IPS-NIHi11 (cell line): ENCODE measurements at places on chromosomes 4 and X.

GRCh38 chrX:134631426-134632346 lies 26.6 kb downstream of the PLAC1 start:
- DNase-seq: no peak

DNA sequence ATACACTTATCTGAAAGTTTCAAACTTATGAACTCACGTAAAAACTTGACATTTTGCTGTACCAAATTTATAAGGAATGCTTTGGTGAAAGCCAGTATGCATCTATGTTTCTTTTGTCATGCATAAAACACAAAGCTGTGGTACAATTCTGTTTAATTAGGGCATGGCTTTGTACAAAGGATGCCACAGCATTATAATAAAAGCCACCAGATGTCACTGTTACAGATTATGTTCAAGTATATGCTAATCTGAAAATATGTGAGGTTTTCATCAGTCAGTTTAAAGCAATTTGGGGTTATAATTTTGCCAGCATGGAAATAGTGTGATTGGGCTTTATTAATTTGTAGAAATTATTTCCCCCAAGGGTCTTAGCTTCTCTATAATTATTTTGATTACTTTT lies 69.0 kb downstream of the ATOH1 start:
- peak; percentile 11 for DNase-seq

DNA sequence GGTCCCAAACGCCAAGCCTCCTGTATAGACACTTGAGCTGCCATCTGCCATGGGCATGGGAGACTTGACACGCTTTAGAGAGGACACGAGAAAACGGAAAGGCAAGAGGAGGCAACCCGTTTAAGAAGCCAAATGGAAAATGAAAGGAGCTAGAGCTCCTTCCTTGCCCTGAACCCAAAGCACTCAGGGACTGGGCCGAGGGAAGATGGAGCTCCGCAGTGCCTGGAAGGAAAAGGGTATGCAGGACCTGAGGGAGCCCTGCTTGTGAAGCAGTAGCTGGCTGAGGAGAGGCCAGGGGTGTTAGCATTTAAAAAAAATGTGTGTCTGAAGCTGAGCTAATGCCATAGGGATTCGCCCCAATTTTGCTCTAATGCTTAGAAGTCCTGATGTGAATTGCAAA lies 15.1 kb downstream of the MCF2 start:
- DNase-seq: no peak

- DNase-seq: no peak
Observed at GRCh38 chr4:26877961-26878360, 17.3 kb downstream of the STIM2 start.

- no peak for DNase-seq
Observed at GRCh38 chr4:87281603-87282002, 41.1 kb downstream of the HSD17B13 start.

GRCh38 chrX:142214081-142214480 lies 9.0 kb upstream of the MAGEC2 start:
- no peak for DNase-seq

DNA sequence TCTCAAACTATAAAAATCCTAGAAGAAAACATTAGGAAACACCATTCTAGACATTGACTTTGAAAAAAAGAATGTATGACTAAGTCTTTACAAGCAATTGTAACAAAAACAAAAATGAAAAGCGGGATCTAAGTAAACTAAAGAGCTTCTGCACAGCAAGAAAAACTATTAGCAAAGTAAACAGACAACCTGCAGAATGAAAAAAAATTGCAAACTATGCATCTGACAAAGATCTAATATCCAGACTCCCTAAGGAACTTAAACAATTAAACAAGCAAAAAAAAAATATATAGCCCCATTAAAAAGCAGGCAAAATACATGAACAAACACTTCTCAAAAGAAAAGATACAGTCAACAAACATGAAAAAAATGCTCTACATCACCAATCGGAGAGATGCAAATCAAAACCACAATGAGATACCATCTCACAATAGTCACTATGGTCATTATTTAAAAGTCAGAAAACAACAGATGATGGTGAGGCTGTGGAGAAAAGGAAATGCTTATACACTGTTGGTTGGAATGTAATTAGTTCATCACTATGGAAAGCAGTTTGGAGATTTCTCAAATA lies 168.1 kb downstream of the EPHA5 start:
- no peak for DNase-seq

GRCh38 chrX:21974011-21974385 lies 33.5 kb downstream of the SMS start:
- DNase-seq: no peak

GRCh38 chr4:24928708-24929107 lies 15.9 kb upstream of the CCDC149 start:
- no peak for DNase-seq

DNA sequence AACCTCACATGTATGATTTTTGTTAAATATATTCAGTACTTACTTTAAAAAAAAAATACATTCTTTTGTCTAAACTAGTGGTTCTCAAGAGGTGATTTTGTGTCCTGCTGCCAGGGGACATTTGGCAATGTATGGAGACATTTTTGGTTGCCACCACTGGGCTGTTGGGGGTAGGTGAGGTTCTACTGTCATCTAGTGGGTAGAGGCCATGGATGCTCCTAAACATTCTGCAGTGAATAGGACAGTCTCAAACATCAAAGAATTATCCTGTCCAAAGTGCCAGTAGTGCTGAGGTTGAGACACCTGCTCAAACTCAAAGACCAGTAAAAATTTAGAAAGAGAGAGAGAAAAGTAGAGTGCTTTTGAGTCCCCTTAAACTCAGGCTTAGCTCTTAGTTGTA lies 32.9 kb upstream of the PGM2 start:
- no peak for DNase-seq

GRCh38 chrX:120439921-120440320 lies 29.2 kb downstream of the LAMP2 start:
- no peak for DNase-seq

DNA sequence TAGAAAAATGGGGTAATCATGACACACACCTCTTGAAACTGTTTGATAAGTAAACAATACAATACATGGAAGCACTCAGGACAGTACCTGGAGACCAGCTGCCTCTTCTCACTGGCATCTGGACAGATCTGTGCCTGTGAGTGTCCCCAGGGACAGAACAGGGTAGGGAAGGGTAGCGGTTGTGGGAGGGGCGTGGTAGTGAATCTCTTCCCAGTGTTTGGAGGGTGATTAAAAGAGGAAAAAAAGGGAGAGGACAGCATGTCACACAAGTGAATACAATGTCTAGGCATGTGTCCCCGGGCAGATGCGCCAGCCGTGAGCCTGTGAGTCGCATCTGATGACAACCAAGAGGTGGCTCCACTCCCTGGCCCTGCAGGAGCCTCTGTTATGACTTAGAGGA lies 138.8 kb upstream of the MSX1 start:
- no peak for DNase-seq

DNA sequence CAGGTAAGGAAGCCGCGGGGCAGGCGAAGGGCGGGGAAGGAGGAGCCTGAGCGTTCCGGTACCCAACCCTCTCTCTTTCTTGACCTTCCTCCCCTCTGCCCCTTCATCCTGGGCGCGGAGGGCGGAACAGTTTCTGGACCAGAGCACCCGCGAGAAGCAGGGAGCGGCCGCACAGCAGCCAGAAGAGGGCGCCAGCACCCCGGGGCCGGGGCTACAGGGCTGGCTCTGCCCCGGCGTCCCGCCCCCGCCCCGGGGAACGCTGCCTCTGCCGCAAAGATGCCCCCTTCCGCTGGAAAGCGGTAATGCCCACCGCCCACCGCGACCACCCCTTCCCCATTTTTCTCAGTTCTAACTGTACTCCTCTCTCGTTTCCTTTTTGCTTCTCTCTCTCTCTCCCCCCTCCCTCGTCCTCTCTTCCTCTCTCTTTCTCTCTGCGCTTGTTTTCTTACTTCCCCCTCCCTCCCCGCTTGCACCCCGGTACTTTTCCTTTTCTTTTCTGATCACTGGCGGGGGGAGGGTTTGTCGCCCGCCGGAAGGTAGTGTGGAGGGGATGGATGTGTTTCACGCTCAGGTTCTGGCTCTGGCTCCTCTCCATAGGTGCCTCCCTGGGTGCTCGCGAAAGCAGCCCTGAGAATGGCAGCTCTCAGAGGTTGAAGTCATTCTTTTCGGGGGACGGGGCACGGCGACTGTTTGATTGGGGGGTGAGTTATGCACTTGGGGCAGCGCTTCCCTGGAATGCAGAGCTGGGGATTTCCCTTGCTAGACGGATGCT lies 13.1 kb upstream of the PRDM8 start:
- DNase-seq: peak; percentile 89

- DNase-seq: peak; percentile 26
Observed at GRCh38 chr4:25531272-25531671, 124.4 kb upstream of the SLC34A2 start.

DNA sequence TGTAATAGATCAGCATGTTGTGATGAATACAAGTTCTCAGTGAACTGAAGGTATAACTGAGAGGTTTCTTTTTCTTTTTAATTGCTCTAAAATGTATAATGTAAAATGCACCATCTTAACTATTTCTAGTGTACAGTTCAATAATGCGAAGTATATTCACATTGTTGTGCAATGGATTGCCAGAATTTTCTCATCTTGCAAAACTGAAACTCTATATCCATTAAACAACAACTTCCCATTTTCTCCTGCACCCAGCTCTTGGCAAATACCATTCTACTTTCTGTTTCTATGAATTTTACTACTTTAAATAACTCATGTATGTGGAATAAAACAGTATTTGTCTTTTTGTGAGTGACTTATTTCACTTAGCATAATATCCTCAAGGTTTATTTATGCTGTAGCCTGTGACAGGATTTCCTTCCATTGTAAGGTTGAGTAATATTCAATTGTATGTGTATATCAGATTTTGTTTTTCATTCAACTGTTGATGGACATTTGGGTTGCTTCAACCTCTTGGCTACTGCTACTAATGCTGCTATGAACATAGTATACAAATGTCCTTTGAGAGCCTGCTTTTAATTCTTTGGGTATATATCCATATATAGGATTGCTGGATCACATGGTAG lies 53.5 kb upstream of the NPFFR2 start:
- no peak for DNase-seq

DNA sequence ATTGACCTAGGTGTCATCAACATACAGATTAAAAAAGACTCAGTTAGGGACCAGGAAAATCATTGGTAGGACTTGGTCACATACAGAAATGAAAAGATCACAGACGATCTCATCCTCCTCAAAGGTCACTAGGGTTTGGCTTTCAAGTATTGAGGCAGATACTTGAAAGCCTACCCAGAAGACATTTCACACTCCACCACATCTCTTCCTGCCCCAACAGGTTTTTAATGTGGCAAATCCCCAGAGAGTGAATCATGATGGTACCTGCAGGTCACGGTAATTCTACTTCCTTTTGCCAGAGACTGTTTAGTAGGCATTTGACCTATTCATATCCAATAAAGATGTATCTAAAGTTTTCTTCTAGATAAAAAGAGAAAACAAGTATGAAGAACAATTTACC lies 44.1 kb downstream of the INPP4B start:
- no peak for DNase-seq

DNA sequence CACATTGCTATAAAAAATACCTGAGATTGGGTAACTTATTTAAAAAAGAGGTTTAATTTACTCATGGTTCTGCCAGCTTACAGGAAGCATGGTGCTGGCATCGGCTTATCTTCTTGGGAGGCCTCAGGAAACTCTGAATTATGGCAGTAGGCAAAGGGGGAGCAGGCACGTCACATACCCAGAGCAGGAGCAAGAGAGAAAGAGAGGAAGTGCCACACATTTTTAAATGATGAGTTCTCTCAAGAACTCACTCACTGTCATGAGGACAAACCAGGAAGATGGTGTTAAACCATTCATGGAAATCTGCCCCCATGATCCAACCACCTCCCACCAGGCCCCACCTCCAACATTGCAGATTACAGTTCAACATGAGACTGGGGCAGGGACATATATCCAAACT lies 10.0 kb upstream of the AFF1 start:
- no peak for DNase-seq

DNA sequence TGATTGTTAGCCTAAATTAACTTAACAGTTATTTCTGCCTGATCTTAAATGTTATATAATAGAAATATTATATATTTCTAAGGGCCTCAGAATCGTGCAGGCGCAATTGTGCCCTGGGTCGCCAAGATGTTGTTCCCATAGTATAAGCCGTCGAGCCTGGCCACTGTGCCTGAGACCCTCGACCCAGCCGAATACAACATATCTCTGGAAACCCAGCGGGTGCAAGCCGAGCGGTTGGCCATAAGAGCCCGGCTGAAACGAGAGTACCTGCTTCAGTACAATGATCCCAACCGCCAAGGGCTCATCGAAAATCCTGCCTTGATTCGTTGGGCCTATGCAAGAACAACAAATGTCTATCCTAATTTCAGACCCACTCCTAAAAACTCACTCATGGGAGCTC lies 549.8 kb downstream of the KCTD8 start:
- DNase-seq: no peak

- no peak for DNase-seq
Observed at GRCh38 chr4:7207628-7208231, 15.4 kb downstream of the SORCS2 start.

DNA sequence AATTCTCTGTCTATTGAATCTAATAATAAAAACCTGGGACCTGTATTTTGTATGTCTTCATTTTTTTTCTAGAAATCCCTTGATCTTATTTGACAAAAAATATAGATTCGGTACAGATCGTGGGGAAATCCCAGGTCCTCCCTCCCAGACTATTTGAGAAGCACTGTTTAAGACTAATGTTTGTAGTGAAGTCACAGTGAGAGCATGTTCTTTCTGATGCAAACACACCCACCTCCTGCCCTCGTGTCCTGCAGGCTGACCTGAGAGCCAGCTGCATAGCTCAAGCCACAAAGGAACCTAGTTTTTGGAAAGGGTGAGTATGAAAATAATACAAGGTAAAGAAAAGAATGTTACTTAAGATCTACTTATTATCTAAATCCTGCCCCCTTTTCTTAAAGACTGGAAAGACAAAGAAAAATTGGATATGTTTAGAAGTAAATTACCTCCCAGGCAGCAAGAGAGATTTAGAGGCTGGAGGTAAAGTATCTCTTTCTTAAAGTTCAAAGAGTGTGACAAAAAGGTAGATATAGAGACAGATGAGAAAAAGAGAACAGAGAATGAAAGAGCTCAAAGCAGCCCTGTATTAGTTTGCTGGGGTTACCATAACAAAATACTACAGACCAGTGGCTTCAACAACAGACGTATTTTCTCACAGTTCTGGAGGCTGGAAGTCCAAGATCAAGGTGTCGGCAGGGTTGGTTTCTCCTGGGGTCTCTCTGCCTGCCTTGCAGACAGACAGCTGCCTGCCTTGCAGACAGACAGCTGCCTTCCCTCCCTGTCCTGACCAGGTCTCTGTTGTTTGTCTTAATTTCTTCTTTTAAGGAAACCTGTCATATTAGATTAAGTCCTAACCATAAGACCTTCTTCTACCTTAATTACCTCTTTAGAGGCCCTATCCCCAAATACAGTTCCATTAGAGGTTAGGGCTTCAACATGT lies 20.4 kb upstream of the DCTD start:
- peak; percentile 18 for DNase-seq

DNA sequence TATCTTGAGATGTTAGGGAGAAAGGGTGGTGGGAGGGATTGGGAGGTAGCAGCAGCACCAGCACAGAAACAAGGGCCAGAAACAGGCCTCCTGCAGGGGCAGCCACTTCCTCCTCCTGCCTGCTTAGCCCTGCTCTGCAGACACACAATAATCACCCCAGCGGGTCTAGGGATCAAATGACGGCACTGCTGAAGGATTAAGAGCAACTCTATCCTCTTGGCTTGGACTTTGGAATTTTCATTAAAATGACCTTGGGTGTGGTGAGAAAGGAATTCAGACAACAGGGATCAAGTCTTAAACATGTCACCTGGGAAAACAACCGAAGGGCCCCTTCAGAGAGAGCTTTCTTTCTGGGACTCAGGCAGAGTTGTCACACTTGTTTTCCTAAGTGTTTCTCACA lies 353.4 kb downstream of the SPRY1 start:
- peak; percentile 70 for DNase-seq
